ENCODE measurements at places on chromosomes 7 and 10.

DNA sequence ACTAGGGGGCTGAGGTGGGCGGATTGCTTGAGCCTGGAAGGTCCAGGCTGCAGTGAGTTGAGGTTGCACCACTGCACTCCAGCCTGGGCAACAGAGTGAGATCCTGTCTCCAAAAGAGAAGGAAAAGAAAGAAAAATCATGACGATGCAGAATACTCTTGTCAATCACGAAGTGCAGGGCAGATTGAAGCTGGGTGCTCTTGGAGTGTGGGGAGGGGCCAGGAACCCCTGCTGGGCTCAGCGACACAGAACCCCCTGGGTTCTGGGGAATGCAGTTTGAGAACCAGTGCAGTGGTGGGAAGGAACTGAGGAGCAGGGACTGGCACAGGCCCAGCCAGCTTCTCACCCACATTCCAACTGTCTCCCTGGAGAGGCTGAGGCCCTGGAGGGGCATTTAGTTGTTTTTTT, 10.8 kb upstream of the INTS1 start:
- no peak for DNase-seq
- no peaks in the 10 kb centered on the region for H3K27me3 ChIP-seq
- H3K27ac ChIP-seq = peak overlapping the region; percentile 4
- H3K36me3 ChIP-seq = no peaks in the 10 kb centered on the region
- no peak overlapping the region for H3K4me3 ChIP-seq

GRCh38 chr10:49076319-49076718, 39.0 kb downstream of the VSTM4 start:
- no peak overlapping the region for H3K4me3 ChIP-seq
- no peaks in the 10 kb centered on the region for H3K4me1 ChIP-seq
- H3K27me3 ChIP-seq = peaks cover 28% of the 10 kb centered on the region
- H3K36me3 ChIP-seq = no peaks in the 10 kb centered on the region
- DNase-seq = no peak
- no peak overlapping the region for H3K27ac ChIP-seq

- H3K4me1 ChIP-seq = peaks cover 36% of the 10 kb centered on the region
- no peak overlapping the region for H3K4me3 ChIP-seq
- H3K27me3 ChIP-seq = no peaks in the 10 kb centered on the region
- H3K27ac ChIP-seq = no peak overlapping the region
- peak; percentile 66 for DNase-seq
- H3K36me3 ChIP-seq = peaks cover 33% of the 10 kb centered on the region
Measured at GRCh38 chr7:21939136-21939857, 6.4 kb downstream of the CDCA7L start.

GRCh38 chr7:97620495-97620894, 111.4 kb upstream of the TAC1 start:
- no peaks in the 10 kb centered on the region for H3K4me1 ChIP-seq
- no peak for DNase-seq
- H3K4me3 ChIP-seq = no peak overlapping the region
